ENCODE measurements at places on chromosomes 7 and 10.

DNA sequence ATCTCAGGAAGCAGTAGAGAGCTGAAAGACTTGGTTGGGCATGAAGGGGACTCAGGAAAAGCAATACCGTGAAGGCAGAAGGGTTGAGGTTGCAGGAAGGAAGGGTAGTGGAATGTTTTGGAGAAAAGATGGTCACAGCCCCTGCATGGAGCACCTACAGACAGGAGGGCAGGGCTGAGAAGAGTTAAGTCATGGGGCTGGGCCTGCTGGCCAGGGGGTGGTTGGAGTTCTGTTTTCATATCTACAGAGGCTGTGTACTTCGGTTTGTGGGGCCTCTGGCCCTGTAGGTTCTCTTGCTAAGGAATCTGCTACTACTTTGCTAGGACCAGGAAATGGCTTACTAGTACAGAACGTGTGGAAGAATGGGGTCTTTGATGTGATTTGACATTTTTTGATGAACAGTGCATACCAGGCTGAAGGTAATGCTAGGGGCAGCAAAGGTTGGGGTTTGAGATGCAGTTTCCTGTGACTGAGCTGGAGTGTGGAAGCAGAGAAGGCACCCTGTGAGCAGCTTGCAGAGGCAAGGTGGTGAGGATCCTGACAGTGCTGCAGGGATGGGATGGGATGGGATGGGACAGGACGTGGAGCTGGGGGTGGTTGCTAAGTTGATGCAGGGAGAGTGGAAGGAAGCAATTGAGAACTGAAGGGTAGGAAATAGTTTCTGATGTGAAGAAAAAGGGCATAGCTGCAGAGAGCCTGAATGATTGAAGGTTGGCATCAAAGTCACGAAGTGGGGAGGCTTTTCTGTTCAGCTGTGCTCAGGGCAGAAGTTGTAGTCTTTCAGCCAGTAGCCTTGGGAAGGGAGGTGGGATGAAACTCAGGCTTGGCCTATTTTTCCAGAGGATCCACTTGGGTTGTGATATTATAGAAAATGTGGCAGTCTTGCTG is 7.8 kb downstream of the RPS24 start:
- no peak for DNase-seq

GRCh38 chr7:67724435-67724834 is 727.8 kb downstream of the TYW1 start:
- DNase-seq: no peak

GRCh38 chr7:116809636-116810266 is 52.6 kb upstream of the CAPZA2 start:
- no peak for DNase-seq

GRCh38 chr10:44948642-44949041 is 11.0 kb upstream of the RASSF4 start:
- no peak for DNase-seq

- DNase-seq: no peak
Observed at GRCh38 chr7:1715671-1716074, 45.6 kb downstream of the ELFN1 start.

DNA sequence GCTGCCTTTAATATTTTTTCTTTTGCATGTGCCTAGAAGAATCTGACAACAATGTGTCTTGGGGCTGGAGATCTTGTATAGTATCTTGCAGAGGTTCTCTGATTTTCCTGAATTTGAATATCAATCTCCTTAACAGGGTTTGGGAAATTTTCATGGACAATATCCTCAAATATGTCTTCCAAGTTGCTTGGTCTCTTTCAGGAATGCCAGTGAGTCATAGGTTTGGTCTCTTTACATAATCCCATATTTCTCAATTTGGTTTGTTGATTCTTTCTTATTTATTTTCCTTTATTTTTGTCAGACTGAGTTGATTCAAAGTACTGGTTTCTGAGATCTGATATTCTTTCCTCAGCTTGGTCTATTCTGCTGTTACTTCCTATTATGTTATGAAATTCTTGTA is 208.7 kb upstream of the GLI3 start:
- DNase-seq: no peak
